Activated naive CD4-positive, alpha-beta T cell treated with anti-CD3 and anti-CD28 coated beads, Interleukin-2, amount 50 U/mL, for 72 hours (primary cell): ENCODE measurements at places on chromosomes 12 and 14. TPM values are rescaled to one million over a fixed set of nuclear protein-coding genes. Genes with fewer than 3 reads are reported as not detected.
A peak's percentile ranks its signal among the peaks of the same experiment; 100 is the strongest.

Gene NTF3
- not detected for total RNA-seq

Gene PTPN21
- not detected for total RNA-seq

Gene PIWIL1
- not detected for total RNA-seq

Gene KRT72
- 7.7 TPM for total RNA-seq

Gene BCDIN3D
- total RNA-seq: 2.5 TPM

Gene KIF5A
- total RNA-seq: 0.75 TPM

Gene EPYC
- not detected for total RNA-seq

Gene CIT
- 147 TPM for total RNA-seq

Gene DIO2
- 0.21 TPM for total RNA-seq

Gene TPH2
- total RNA-seq: not detected

Gene OASL
- 16.3 TPM for total RNA-seq

Gene ASCL1
- total RNA-seq: not detected

DNA sequence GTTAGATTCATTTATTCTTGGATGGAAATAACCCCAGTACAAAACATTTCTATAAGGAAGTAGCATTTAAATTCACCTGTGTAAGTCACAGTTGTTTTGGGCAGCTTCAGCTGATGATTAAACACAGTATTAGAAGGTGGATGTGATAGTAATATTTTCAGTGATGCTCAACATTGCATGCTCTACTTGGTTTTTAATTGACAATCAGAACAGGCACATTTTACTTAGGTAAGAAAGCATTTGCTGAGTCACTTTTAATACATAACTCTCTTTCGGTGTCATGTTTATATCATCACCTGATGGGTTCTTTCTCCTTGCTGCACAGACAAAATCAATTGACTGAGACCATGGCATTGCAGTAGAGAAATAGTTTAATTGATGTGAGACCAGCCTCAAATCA lies 80.7 kb downstream of the CMAS start:
- DNase-seq: no peak

- DNase-seq: no peak
These were observed 10.4 kb upstream of the KCNH5 start for GRCh38 chr14:63055631-63056030.

- DNase-seq: no peak
These were observed 186.6 kb upstream of the BCL2L14 start for GRCh38 chr12:11884116-11884515.

- DNase-seq: no peak
These were observed 444.9 kb upstream of the FOXG1 start for GRCh38 chr14:28321475-28322244.

GRCh38 chr12:124162151-124163110 lies 132.5 kb upstream of the RFLNA start:
- no peak for DNase-seq

DNA sequence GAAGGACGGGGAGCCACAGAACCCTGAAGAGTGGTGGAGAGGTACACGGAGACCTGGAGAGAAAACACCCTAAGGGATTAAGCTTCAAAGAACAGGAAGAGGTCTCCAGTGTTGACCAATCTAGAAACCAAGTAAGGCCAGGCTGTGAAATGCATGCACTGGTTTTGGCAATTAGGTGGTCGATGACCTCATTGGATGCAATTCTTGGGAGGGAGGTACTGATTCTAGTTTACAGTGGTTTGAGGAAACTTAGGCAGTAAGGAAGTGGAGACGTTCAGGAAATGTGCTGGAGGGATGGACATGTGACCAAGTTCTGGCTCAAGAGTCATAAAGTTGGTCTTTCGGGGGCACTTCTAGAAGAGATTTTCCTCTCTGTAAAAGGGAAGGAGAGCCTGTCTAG lies 91.3 kb upstream of the CEP83 start:
- no peak for DNase-seq

GRCh38 chr12:126663304-126664094 lies 1598.3 kb downstream of the AACS start:
- DNase-seq: no peak

DNA sequence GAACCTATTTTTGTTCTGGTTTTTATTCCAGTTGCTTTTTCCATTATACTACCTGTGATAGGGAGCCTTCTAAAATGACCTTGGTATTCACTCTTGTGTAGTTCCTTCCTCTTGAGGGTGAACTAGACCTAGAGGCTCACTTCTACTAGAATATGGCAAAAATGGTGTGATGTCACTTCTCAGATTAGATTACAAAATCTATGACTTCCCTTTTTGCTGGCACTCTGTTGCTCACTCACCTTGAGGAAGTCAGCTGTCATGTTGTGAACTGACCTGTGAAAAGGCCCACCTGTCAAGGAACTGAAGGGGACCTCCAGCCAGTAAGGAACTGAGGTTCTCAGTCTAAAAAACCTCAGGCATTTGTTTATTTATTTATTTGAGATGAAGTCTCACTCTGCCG lies 5.7 kb downstream of the MIPOL1 start:
- no peak for DNase-seq

GRCh38 chr12:111753144-111753881 lies 13.4 kb upstream of the ALDH2 start:
- no peak for DNase-seq

- no peak for DNase-seq
These were observed 13.0 kb downstream of the FGD6 start for GRCh38 chr12:95204141-95204866.

DNA sequence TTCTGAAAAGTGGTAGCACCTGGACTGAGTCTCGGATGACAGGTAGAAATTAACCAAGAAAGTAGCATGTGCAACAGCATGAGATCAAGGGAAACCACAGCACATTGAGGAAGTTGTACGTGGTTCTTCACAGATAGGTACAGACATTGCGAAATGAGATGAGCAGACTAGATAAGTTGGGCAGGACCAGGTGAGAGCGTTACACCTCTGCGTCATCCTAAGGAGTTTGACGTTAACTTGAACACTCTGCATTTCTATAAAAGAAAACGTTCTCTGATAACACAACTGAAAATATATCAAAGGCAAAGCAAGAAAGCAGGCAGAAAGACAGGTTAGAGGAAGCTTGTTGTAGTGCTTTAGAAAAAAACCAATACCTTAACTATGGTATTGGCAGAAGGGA lies 98.5 kb upstream of the RASSF8 start:
- DNase-seq: no peak

- no peak for DNase-seq
These were observed 1.4 kb upstream of the PTPRQ start for GRCh38 chr12:80442426-80443222.

DNA sequence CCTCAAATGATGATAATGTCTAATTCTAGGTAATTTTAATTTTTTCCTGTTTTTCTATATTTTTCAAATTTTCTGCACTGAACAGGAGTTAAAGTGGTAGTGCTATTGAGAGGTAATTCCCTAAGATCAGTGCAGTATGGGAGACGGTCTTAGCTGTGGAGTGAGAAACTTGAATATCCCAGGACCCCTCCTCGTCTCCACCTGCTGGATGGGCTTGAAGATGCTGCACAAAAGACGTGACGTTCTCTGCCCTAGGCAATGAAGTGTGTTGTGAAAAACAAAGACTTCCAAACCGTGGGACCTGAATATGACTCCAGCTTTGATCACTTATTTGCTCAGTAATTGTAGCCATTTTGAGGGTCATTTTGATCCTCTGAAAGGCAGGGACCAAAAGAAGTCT lies 298.1 kb downstream of the VRK1 start:
- no peak for DNase-seq

GRCh38 chr12:51346581-51346980 lies at the start of gene CELA1:
CELA1 (minus strand) TSS chr12:51346679; CDS start chr12:51346638, 41 bp downstream.
- no peak for DNase-seq

GRCh38 chr14:69137416-69137815 lies 15.5 kb downstream of the DCAF5 start:
- no peak for DNase-seq

DNA sequence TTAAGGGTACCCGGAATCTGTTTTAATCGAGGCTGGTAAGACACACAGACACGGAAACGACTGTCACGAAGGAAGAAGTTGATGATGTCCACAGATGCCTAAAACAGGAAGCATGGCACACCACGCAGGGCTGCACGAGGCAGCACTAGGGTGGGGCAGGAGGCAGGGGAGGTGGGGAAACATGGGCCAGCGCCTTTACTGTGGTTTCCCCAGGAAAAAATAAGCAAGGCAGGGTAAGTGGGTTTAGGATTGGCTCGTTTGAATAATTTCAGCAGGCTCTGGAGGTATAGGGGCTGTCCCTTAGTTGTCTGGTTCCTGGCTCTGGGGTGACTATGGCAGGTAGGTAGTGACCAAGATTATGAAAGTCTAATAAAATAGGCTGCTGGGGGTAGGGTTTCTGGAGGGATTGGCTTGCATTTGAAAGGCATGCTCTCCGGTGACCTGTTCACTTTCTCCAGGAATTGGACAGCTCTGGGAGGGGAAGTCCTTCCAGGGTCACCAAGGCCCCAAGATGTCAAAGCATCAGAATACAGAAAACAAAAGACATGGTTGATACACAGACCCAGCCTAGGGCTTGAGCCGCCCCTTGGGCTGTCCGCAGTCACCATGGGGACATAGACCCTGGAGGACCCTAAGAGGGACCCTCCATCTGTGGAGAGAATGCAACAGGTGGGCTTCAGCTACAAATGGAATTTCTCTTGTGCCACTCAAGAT lies 35.3 kb downstream of the MAP1LC3B2 start:
- DNase-seq: peak; percentile 62

DNA sequence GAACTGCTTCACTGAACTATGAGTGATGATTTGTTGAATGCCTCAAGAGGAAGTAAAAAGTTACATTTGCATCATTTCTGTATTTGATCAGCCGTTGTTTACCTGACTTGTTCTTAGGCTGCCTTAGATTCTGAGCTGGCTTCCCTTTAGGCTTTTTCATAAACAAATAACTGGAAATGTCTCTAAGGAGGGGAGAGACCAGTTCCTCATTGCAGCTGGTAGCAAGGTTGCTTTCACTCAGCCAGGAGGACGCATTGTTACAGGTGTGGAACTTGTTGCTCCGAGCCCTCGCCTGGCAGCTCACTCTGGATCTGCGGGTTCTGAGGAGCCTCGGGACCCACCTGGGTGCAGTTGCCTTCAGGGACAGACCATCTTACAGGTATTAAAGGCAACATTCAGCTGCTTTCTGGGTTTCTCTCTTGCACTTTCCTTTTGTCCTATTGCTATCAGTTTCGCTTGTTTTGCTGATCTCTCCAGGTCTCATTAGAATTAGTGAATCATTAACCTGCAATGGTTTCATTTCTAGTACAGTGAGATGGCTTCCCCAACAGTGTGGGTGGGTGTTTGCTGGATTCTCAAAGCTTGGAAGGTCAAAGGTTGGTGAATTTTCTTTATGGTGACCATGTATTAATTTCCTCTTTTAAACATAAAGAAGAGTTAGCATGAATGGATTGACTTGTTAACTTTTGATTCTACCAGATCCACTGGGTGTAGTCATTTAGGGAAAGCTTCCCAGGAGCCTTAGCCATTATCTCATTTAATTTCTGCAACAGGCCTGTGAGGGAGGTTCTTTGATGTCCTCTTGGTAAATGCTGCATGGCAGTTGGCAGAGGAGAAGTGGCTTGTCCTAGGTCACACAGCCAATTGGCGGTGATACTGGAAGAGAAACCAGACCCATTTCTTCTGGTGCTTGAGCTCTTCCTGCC lies at the start of gene PLEKHG7:
Gene PLEKHG7, plus strand, starts transcription at position 236 of the 926 bp plus-strand sequence. CDS start 3,643 bp downstream, outside the sequence.
- DNase-seq: no peak

- DNase-seq: no peak
These were observed 67.8 kb upstream of the KCNH3 start for GRCh38 chr12:49470986-49471385.

DNA sequence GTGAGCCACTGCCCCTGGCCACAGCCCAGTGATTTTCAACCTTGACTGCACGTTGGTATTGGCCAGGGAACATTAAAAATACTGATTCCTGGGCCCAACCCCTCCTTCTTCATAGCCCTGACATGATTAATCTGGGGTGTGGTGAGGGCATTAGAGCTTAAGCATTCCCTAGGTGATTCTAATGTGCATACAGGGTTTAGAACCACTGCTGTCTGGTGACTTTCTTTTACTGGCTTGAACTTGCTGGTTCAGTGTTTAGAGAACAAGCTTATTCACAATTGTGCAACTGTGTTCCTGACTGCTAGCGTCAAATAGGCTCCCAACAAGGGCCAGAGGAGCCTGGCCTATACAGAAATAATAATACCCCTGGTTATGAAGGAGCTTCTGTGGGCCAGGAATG lies 488.8 kb upstream of the CCDC196 start:
- DNase-seq: no peak

GRCh38 chr14:75514673-75515628 lies 7.3 kb upstream of the BATF start:
- DNase-seq: peak; percentile 76

DNA sequence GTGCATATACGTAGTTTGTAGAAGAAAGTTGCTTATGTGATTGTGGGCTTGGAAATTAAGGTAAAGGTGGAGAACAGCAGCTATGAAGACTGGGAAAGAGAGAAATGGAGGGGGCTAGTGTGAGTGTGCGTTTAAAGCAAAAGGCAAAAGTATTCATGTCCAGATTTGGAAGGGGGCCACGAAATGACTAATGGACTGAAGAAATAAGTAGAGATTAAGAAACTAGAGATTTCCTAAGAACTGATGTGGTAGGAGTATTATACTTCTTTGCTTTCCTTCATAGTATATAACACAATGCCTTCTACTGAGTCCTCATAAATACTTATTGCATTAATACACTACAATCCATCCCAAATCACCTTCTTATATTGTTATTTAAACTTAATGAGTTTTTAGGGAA lies 298.6 kb upstream of the NOVA1 start:
- no peak for DNase-seq

- no peak for DNase-seq
These were observed 23.0 kb upstream of the ACTN1 start for GRCh38 chr14:69002069-69002468.

DNA sequence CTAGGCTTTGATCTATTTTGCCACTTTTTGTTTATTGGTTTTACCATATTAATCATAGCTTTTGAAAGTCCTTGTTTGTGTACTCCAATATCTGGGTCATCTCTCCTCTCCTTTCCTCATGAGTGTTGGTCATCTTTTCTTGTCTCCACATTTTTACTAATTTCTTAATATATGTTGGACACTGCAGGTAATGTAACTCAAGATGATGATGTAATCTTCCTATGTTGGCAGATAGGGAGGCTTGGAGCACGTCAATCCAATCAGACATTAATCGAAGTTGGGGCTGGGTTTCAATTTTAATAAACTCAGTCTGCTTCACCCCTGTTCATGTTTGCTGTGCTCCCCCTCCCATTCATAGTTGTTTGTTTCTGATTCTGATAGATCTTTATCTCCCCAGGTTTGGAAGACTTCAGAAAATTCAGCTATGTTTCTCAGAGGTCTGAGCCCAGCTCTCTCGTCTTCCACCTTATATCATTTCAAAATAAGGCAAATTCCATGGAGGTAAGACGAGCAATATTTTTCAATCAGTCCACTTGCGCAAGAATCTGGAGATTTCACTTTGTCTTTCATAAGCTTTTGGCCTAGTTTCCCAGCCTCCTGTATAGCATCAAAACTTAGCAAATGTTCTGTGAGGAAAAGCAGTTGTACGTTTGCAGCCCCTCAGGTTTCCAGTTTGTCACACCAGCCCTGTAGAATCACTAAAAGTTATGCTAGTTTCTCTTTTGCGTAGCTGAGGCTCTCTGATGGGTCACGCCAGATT lies 504.1 kb downstream of the TMTC2 start:
- no peak for DNase-seq

- DNase-seq: no peak
These were observed 480.4 kb upstream of the NOVA1 start for GRCh38 chr14:27078191-27078590.

GRCh38 chr12:4908684-4909409 lies 858 bp upstream of the KCNA1 start:
- DNase-seq: no peak

- DNase-seq: no peak
These were observed 131.1 kb downstream of the MED13L start for GRCh38 chr12:116146386-116146785.
